Aortic smooth muscle cell (primary cell): ENCODE measurements at places on chromosomes 3 and 15. TPM values are rescaled to one million over a fixed set of nuclear protein-coding genes. Genes with fewer than 3 reads are reported as not detected.

The RTP3 gene
- total RNA-seq: not detected in 2 replicates

The ZWILCH gene
- 20.0 and 23.4 TPM in 2 replicates for total RNA-seq

The RLBP1 gene
- total RNA-seq: not detected in 2 replicates

The CACNA2D2 gene
- total RNA-seq: under 0.01 TPM in 1 of 2 replicates, not detected in the other

The SLC12A1 gene
- total RNA-seq: not detected in 2 replicates

The UBA7 gene
- 36.2 and 56.0 TPM in 2 replicates for total RNA-seq

The LAMB2 gene
- total RNA-seq: 648 and 801 TPM in 2 replicates

The GUCA1C gene
- total RNA-seq: not detected in 2 replicates

The GOLGA8R gene
- total RNA-seq: 3.4 and 3.6 TPM in 2 replicates
